ENCODE measurements at places on chromosomes 7 and 10. TPM values are rescaled to one million over a fixed set of nuclear protein-coding genes. Genes with fewer than 3 reads are reported as not detected.

ARMS2 gene
- total RNA-seq, result not detected

TAS2R4 gene
- total RNA-seq, result not detected

MINDY4 gene
- 1.7 TPM for total RNA-seq

C10orf62 gene
- not detected for total RNA-seq

UBE2H gene
- total RNA-seq, result 53.5 TPM

CTAGE8 gene
- 0.57 TPM for total RNA-seq

C7orf57 gene
- not detected for total RNA-seq

ITIH5 gene
- total RNA-seq, result not detected

SEPTIN7 gene
- total RNA-seq, result 471 TPM

SLC39A12 gene
- total RNA-seq, result 0.23 TPM

DNA sequence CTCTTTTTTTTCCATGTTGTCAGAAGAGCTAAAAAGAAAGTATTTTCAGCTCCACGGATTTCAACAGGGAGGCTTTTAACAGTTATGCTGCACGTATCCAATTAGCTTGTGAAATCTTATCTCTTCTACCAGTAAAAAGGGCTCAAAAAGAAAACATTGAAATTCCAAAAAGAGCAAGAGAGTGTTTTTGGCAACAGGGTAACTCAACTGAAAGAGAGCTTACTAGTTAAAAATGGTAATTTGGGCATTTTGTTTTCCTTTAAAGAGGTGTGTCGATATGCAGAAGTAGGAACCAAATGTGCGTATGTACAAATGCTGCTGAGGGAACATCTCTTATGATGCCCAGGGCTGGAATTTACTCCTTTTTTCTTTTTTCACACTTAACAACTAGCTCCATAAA is 292.8 kb downstream of the PRKG1 start:
- no peak for DNase-seq

GRCh38 chr7:37718585-37718984 is 35.0 kb downstream of the GPR141 start:
- DNase-seq, result no peak

- DNase-seq, result no peak
Measured at GRCh38 chr7:3120513-3120912, 76.8 kb upstream of the CARD11 start.

GRCh38 chr10:121556455-121556854 is 41.8 kb downstream of the FGFR2 start:
- DNase-seq, result no peak

DNA sequence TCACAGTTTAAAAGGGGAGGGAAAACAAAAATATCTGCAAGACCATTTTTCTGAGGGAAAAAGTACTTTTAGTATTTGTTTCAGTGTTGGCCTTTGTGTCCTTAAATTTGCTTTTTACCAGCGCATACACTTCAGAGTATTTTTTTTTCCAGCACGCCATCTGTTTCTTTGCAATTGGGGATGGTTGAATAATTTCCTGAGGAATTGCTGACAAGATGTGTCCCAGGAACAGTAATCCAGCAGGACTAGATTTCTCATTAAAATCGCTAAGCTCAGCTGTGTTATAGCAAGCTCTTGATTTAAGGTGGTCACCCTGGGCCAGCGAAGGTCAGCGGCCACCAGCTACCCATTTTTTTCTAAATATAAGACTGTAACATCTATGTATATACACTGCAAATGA is 156.9 kb upstream of the RHOBTB1 start:
- no peak for DNase-seq

DNA sequence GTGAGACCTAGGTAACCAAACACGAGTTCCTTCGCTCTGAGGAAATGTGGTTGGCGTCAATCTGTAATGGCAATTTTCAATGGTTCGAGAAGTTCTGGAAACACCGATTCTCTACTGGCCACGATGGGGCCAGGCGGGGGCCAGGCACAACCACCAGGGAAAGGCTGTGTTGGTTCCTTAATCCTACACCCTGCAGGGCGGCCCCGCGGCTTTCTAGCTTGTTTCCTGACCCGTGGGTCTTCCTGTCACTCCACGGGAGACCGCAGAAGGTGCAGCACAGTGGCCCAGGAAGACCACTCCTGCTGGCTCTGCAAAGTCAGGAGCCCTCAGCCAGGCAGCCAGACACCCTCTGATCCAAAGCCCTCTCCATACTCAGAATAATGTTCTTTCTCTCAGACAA is 113.4 kb downstream of the FGFR2 start:
- no peak for DNase-seq

DNA sequence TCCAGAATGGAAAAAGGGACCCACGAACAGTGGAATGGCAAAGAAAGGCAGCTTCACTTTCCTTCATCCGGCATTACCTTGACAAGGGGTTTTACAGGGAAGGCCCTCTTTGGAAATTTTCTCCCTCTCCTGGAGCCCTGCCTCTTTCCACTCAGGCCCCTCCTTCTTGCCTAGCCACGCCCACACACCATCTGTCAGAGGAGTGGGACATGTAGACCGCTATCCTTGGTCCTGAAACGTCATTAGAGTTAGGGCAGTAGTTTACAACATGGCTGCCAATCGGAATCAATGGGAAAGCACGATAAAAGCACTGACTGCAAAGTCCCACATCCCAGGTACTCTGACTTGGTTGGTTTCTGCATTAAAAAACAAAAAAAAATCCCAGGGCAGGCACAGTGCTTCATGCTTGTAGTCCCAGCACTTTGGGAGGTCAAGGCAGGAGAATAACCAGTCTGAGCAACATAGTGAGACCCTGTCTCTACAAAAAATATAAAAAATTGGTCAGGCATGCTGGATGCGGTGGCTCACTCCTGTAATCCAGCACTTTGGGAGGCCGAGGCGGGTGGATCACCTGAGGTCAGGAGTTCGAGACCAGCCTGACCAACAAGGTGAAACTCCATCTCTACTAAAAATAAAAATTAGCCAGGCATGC is 96.4 kb downstream of the MARCHF5 start:
- DNase-seq, result peak; percentile 46

DNA sequence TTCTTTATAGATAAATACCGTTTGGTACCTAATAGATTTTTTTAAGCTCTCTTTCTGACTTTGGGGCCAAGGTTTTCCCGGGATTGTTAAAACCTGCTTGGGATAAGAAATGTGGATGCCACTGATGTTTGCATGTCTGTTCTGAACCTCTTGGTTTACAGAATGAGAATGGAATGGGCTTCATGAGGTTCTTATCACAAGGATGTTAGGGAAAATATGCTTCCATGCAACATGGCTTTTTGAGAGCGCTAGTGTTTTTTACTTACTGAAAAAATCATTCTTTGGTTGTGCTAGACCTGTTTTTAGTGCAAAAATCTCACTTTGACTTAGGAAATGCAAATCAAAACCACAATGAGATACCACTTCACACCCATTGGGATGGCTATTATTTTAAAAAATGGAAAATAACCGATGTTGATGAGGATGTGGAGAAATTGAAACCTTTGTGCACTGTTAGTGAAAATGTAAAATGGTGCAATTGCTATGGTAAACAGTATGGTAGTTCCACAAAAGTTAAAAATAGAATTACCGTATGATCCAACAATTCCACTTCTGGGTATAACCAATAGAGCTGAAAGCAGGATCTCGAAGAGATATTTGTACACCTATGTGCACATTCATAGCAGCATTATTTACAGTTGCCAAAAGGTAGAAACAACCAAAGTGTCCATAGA is 38.9 kb downstream of the TSPAN14 start:
- no peak for DNase-seq

DNA sequence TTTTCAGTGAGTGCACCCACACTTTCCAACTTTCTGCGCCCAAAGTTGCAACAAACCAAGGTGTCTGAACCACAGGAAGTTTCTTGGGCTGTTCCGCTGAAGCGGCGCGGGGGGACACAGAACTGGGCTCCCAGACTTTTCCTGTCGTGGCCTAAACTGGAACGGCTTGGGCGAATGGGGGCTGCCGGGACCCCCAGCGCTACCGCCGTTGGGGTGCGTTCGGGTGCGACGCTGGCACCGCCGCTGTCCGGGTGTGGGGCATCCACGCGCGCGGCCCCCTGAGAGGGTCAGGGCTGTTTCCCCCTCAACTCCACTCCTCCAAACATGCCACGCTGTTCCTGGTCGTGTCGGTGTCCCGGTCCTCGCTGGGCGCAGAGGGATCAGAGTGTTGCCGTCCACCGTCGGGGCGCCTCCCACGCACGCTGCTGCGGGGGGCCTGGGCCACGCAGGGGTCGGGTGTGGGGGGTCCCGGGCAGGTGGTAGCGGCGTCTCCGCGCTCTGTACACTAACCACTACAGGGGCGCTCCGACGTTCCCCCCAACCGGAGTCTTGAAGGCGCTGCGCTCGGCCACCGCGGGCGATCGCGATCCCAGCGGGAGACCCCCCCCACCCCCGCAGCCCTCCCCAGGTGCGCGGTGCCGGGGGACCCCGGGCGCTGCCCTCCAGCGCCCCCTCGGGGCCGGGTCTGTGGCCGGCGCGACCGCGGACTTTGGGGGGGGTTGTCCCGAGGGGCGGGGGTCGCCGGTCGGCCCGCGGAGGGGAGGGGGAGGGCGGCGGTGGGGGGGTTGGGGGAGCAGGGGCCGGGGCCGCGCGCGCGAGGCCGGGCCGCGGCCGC is 2.2 kb upstream of the CUX1 start:
- no peak for DNase-seq

- peak; percentile 63 for DNase-seq
Measured at GRCh38 chr10:5293691-5294550, 70.8 kb upstream of the UCN3 start.

- DNase-seq, result no peak
Measured at GRCh38 chr7:127978421-127978820, 52.8 kb downstream of the LRRC4 start.

DNA sequence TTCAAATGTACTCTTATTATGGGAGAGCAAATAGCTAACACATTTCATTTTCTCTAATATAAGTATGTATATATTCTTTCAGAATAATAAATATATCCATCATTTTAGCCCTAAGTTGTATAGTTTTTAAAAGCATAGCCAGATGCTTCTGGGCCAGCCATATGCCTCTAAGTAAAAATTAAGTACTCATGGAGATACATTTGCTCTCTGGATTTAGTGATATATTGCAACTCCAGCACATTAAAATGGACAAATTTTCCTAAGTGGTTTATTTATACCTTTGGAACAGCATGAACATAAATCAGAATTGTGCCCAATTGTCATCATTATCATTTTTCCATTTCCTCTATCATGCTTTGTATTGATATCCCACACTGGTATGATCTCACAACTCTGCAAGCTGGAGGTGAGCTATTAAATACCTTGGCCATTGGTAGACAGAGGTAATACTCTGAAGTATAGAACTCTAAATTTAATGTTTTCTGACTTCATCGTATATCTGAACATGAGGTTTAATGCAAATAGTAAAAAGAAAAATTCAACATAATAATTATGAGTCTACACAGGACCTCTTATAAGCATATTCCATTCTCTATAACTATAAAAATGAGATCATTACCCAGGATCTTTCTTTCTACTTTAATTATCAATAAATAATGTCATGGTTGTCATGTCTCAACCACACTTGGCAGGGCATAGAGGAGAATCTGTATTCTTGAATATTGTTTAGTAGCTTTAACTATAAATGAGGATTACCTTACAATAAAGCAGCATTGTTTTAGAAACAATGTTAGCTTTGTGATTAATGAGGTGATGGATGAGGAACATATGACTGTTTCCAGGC is 90.8 kb downstream of the AGMO start:
- no peak for DNase-seq

DNA sequence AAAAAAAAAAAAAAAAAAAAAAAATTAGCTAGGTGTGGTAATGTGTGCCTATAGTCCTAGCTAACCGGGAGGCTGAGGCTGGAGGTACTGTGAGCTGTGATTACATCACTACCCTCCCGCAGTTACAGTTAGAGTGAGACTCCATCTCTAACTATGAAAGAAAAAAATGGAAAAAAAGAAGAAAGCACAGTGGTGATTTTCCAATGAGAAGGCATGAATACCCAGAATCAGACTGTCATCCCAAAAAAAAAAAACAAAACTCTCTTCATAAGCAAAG is 269.9 kb upstream of the MKLN1 start:
- DNase-seq, result no peak

GRCh38 chr7:7099584-7100014 is 82.7 kb upstream of the C1GALT1 start:
- peak; percentile 86 for DNase-seq

DNA sequence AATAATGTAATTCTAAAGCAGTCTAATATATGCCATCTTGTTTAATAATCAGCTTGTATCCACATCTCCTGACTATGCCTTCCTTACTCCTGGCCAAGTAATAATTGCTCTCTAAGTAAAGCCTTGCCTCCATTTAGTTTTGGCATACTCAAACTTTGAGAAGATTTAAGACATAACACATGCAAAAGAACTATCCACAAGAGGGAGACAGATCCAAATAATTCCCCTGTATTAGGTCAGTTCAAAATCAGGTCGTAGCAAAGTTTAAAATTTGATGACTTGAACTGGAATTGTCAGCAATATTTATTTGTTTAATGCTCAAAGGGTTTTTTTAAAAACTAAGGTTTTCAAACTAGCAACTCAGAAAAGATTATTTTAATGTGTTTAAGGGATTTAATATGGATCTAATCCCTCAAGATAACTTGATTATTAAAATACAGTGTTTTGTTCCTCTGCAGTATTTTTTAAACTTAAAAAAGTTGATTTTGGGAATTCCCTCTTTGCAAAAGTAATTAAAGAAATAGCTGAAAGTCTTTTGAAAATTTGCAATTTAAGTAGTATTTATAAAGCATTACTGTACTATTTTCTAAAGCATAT is 95.3 kb downstream of the HDAC9 start:
- no peak for DNase-seq

DNA sequence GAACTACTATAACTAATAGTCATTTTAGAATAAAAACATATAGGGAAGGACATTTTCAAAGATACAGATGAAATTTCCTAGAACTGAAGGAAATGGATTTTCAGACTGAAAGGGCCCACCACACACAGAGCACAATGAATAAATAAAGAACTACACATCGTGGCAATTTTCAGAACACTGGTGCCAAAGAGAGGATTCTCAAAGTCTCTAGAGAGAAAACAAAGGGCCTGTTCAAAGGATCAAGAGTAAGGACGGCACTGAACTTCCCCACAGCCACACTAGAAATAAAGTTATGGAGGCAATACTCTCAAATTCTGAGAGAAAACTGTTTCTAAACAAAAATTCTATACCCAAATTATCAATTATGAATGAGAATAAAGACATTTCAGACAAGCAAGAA is 21.9 kb downstream of the NAPEPLD start:
- no peak for DNase-seq

GRCh38 chr7:117185124-117185523 is 137.7 kb downstream of the WNT2 start:
- no peak for DNase-seq

- DNase-seq, result no peak
Measured at GRCh38 chr7:129790136-129790535, 162.6 kb downstream of the UBE2H start.

DNA sequence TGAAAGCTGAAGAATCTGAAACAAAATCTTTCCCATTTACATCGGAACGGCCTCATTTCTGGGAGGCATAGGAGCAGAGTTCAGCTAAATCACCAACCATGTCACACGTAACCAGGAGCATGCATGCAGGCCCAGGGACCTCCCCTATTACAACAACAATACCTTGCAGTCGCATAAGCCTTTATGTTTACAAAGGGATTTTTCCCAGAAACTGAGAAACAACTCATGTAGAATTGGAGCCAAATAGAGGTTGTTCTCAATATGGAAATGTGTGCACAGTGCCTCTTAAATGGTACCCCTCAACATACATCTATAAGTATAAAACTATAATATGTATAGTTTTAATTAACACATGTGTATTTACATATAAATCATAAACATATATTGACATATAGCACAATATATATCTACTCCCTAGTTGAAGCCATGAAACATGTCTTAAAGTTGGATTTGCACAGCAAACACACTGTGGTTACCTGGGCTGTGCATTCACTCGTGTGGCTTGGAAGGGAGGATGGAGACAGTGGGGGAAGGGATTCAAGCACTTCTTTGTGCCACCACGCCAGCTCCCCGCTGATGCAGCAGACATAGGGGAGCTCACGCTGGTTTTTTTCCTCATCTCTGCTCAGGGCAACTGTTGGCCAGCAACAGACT is 35.0 kb upstream of the DGKI start:
- no peak for DNase-seq

Measured in MG63 (cell line).